ENCODE measurements at places on chromosomes 7 and 10. TPM values are rescaled to one million over a fixed set of nuclear protein-coding genes. Genes with fewer than 3 reads are reported as not detected.
A peak's percentile ranks its signal among the peaks of the same experiment; 100 is the strongest.

- H3K4me3 ChIP-seq: no peak overlapping the region
- no peaks in the 10 kb centered on the region for H3K4me1 ChIP-seq
- DNase-seq: no peak
- H3K27me3 ChIP-seq: no peaks in the 10 kb centered on the region
- H3K27ac ChIP-seq: no peak overlapping the region
- H3K36me3 ChIP-seq: no peaks in the 10 kb centered on the region
Observed at GRCh38 chr10:32253276-32253675, 93.7 kb downstream of the EPC1 start.

Gene SLC25A13
- 34.5 TPM for total RNA-seq

- no peak overlapping the region for H3K4me3 ChIP-seq
- no peaks in the 10 kb centered on the region for H3K36me3 ChIP-seq
- no peak for DNase-seq
Observed at GRCh38 chr7:91653286-91653685, 227.2 kb downstream of the MTERF1 start.

DNA sequence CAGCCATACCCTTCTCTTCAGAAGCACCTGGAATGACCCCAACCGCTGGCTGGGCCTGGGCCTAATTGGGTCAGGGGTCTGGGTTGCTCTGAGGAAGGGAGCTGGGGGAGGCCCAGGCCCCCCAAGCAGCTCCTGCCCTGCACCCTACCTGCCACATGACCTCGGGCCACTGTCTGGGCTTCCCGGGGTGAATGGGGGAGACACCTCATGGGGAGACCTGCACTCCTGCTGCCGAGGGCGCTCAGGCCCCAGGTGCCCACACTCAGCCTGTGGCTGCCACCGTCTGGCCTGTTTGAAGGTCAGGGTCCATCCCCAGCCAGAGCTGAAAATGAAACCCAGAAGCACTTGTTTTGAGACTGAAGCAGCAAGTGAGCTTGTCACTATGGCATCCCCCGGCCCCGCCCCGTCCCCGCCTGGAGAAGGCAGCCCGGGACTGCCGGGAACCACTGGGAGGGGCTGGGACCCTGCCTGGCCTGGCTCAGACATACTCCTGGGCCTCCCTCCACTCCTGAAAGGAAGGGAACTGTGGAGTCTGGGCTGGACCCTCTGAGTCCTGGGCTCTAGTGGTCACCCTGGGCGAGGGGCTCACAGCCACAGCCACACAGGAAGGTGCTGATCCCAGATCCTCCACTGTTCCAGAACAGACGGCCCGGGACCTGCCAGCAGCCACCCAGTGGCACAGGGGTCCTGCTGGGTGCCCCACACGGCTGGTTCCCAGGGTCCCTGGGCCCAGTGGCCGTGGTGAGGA lies 7.4 kb upstream of the MICALL2 start:
- peaks cover 8% of the 10 kb centered on the region for H3K4me1 ChIP-seq
- peak; percentile 86 for DNase-seq
- H3K4me3 ChIP-seq: no peak overlapping the region
- H3K27ac ChIP-seq: peak overlapping the region; percentile 75
- peaks cover 20% of the 10 kb centered on the region for H3K36me3 ChIP-seq

GRCh38 chr7:20795361-20795760 lies 8.7 kb upstream of the SP8 start:
- DNase-seq: no peak
- no peaks in the 10 kb centered on the region for H3K36me3 ChIP-seq
- no peak overlapping the region for H3K27ac ChIP-seq
- H3K4me3 ChIP-seq: no peak overlapping the region
- peaks cover 7% of the 10 kb centered on the region for H3K4me1 ChIP-seq
